ENCODE measurements at places on chromosomes 5 and 9.

DNA sequence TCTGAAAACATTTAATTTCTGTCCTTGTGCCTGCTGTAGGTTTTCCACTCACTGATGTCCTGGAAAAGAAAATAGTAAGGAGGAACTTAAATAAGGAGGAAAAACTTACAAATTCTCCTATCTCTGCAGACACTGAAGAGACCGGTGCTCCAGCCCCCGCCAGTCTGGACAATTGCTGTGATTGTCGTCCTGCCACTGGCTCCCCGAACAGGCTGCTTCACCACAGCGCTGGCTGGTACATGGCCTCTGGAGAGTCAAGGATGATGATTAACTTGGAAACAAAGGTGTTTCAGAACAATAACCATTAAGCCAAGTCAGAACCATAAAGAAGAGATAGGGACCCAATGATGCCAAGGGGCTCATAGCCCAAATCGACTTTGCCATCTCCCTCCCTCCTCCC lies 7.3 kb downstream of the PLAC8L1 start:
- no peak for DNase-seq

DNA sequence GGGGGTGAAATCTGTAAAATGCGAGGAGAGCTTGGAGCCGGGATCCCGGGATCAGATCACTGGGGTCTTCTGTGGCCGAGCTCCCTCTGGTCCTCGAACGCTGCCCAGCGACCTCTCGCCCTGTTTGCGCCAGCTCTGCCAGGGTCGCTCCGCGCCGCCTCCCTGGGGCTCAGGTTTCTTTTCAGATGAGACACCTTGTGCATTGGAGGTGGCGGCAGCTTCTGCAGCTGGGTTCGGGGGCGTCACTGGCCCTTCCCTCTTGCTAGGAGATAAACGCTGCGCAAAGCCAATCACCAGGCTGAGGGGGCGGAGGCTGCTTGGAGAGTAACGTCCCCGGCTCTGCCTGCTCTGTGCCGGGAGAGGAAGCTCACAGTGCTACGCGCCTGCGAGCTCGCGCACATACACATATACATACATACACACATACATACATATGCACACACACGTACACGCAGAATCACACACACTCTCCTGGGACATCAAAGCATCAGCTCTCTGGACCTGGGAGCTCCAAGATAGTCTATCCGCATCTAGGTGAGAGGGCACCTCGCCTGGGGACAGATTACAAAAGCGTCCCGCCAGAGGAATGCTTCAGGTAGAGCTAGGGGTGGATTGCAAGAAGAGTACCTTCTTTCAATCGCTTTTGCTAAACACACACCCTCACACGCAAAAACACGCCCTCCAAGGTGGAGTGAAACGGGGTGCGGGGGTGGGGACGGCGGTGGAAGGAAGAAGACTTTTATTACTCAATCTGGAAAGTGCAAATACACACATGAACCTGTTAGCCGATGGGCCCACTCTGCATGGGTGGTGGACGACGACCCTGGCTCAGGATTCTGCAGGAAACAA lies at the start of gene ST8SIA4:
ST8SIA4 (minus strand) TSS at position 244 of the 849 bp plus-strand sequence. CDS start 327 bp downstream, outside the sequence.
- DNase-seq, result peak; percentile 39

DNA sequence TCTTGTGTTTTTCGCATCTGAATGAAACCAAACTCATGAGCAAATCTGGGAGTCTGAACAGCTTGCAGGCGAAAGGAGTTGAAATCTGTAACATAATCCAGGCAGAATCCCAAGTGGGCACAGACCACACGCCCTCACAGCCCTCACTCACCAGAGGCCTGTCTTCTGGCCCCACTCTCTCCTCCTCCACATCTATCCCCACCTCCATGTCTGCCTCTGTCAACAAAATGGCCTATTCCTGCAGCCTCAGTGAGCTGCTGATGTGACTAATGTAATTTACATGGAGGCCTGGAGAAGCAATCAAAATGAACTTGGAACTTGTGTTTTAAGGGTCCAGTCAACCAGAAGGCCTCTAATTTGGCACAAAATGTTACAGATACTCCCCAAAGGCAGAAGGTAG lies 136.6 kb downstream of the GNA14 start:
- no peak for DNase-seq

DNA sequence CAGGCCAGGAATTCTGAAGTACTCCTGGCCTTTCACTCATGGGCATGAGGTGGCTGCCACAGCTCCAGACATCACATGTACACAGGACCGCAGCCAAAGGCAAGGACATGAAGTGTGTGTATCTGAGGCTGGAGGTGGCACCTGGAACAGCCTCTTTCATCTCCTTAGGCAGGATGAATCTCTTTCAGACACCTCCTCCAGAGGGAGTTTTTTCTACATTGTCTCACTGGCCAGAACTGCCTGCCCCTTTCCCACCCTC lies 142.8 kb downstream of the BARX1 start:
- no peak for DNase-seq

DNA sequence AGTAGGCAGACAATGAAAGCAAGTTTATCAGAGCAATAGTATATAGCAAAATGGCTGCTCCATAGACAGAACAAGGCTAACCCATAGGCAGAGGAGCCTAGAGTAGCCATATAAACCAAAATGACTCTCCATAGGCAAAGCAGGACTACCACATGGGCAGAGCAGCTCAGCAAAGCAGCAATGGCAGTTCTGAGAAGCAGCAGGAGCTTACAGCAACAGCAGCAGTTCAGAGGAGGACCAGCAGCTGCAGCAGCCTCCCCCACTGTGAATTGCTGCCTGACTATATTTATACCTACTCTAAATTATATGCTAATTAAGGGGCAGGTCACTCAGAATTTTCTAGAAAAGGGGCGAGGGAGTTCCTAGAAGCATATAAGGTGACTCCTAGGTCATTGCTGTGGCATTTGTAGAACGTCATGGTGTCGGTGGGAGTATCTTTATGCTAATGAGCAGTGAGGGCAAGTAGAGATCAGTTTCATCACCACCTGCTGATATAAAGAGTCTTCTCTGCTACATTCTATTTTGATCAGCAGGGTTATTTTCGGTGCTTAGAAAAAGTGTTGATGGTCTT lies 1115.5 kb downstream of the DTWD2 start:
- DNase-seq, result no peak

GRCh38 chr9:101536938-101537337 lies 3.3 kb downstream of the RNF20 start:
- no peak for DNase-seq

DNA sequence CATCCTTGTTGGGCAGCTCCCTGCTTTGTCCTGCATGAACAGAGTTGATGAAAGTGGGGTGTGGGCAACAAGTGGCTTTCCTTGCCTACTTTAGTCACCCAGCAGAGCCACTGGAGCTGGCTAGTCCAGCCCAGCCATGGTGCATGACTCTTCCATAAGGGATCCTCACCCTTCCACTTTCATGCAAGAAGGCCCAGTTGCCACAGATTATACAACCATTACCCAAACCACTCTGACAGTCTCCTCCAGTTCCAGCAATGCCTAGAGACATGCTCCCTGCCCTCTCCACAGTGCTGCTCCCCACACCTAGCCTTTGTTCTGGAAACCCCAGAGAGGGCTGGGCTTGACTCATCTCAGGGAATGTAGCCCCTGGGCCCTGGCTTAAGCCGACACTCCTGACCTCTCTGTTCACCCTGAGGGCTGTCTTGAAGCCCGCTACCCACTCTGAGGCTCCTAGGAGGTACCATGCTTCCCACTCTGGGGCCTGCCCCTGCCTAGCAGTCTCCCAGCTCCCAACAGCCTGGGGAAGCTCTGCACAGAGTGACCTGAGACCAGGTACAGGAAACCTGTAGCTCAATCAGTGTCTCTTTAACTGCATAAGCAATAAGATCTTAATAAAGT lies 3.9 kb downstream of the SLC35A4 start:
- DNase-seq, result no peak

GRCh38 chr5:140312067-140312790 lies 9.3 kb upstream of the PFDN1 start:
- no peak for DNase-seq

DNA sequence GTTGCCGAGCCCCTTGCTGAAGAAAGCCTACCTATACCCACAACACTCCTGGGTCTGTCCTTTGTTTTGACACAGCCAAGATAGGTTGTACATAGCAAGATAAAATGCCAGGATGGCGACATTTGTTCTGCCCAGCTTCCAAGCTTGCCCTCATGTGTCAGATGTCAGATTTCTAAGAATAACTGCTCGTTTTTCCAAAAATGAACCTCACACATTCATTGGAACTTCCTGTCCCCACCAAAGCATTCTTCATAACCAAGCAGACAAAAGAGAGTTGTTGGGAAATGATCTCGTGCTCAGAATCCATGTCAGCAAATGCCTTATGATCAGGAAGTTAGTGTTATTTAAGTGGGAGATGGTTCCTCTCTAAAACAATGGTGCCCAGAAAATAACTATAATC lies 210.1 kb downstream of the ZNF608 start:
- no peak for DNase-seq

- DNase-seq, result no peak
These were observed 1.7 kb downstream of the ALG2 start for GRCh38 chr9:99220011-99220410.

DNA sequence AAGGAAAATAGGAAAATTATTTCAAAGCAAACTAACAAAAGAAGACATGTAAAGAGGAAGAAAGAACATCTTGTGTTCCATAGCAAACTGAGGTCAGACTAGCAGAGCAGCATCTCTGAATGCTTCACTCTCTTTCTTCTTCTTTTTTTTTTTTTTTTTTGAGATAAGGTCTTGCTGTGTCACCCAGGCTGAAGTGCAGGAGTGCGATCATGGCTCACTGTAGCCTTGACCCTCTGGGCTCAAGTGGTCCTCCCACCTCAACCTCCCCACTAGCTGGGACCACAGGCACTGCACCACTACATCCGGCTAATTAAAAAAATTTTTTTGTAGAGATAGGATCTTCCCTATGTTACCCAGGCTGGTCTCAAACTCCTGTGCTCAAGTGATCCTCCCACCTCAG lies 36.6 kb downstream of the MELK start:
- DNase-seq, result no peak

DNA sequence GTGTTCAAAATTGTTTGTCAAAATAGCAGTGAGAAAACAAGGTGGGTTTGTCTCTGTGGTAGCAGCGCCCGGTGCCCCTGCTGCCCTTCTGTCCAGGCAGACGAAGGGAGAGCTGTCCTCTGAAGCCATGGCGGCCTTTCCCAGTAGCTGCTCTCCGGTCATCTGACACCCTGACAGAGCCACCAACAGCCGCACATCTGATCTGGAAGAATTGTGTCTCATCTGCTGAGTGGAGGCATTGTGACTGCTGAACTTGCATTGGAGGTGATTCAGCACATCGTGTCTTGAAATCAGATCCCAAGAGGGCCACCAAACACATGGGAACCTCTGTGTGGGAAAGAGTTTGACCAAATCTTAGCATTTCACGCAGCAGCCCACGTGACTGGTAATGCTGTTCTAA lies 337.6 kb upstream of the IRX1 start:
- DNase-seq, result no peak

- no peak for DNase-seq
These were observed 83.0 kb downstream of the SEC61B start for GRCh38 chr9:99305124-99305523.

GRCh38 chr5:67316695-67317094 lies 120.1 kb upstream of the CD180 start:
- no peak for DNase-seq

GRCh38 chr5:147573211-147573610 lies 63.3 kb upstream of the DPYSL3 start:
- no peak for DNase-seq

- DNase-seq, result no peak
These were observed 151.1 kb upstream of the APC start for GRCh38 chr5:112586596-112587062.

GRCh38 chr9:136660971-136661550 lies 1.7 kb upstream of the EGFL7 start:
- DNase-seq, result no peak

GRCh38 chr5:38642189-38642911 lies 85.9 kb upstream of the LIFR start:
- DNase-seq, result no peak

- no peak for DNase-seq
These were observed 123.7 kb downstream of the C9orf50 start for GRCh38 chr9:129497005-129497812.

Data from NCI-H1048 (cell line).